ENCODE measurements at places on chromosomes 5 and 9.

- DNase-seq: no peak
These were observed 228.4 kb upstream of the PPP1R2B start for GRCh38 chr5:156621719-156622118.

DNA sequence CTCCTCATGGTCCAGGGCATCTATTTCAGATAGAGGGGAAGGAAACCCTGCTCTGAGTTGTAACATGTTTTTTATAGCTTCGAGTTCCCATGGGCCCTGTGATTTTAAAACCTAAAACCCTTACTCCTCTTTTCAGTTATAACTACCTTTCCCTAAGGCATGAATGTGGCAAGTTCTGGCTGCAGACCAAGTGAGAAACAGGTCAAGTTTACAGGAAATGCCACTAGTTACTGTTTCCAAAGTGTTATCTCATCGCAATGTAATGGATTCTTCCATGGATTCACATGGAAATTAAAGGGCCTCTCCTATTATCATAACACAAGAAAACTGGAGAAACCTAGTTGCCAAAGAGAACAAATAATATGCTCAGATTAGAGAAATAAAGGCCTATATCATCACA lies 574.5 kb upstream of the GRAMD2B start:
- no peak for DNase-seq

GRCh38 chr9:137793196-137793841 lies 84.3 kb upstream of the CACNA1B start:
- DNase-seq: no peak

- DNase-seq: no peak
These were observed 8.0 kb downstream of the RNF44 start for GRCh38 chr5:176529116-176529740.

GRCh38 chr5:538801-539468 lies 14.7 kb upstream of the SLC9A3 start:
- no peak for DNase-seq

GRCh38 chr5:141780952-141781781 lies 97.0 kb downstream of the PCDH1 start:
- DNase-seq: no peak

- no peak for DNase-seq
These were observed 2.7 kb downstream of the PTGES start for GRCh38 chr9:129750013-129750638.

DNA sequence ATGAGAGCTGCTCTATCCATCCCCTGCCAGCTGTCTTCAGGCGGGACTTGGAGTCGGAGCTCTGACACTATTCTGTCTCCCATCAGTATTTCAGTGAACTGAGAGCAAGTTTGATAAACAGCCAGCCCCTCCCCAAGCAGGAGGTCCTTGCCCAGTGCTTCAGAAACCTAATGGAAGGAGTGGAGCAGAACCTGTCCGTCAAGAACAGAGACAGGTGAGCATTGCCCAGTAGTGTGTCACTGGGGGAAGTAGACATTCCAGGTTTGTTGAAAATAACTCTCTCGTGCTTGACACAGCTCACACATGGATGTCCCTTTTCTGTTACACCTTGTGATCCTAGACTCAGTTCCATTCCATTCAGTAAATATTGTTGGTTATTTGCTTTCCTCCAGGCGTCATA lies 13.2 kb upstream of the TLX3 start:
- no peak for DNase-seq

GRCh38 chr9:91429501-91429900 lies 5.9 kb upstream of the NFIL3 start:
- DNase-seq: no peak

- no peak for DNase-seq
These were observed 43.4 kb upstream of the KIAA1958 start for GRCh38 chr9:112443200-112443599.

- no peak for DNase-seq
These were observed 281.3 kb upstream of the IRX4 start for GRCh38 chr5:2163940-2164490.

DNA sequence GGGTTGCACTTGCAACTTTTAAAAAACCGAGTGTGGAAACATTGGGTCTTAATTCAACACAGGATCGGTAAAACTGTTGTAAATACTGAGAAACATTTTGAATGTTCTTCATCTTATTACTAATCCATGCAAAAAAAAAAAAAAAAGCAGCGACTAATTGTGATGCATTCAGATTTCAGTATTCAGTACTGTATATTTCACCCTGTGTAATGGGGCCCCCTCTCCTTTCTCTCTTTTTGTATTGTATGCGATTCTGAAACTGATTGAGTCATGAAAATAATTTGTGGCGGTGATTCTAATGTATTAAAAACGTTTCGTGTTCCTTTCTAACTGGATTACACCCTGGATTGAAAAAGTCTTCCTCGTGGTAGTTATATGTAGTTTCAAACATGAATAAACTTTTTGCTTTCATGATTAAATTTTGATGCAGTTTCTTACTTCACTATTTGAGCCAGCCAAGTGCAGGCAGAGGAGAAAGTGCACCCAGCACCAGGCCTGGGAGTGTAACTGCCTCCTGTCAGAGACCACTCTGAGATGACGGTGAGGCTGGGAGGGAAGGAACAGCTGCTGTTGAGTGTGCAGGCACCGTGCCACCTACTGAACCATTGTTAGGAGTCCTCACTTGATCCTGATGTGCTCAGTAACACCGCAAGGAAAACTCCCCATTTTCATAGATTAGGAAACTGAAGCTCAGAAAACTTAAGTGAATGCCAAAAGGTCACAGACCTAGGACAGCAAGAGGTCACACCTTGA lies 220.0 kb downstream of the PBX3 start:
- no peak for DNase-seq

DNA sequence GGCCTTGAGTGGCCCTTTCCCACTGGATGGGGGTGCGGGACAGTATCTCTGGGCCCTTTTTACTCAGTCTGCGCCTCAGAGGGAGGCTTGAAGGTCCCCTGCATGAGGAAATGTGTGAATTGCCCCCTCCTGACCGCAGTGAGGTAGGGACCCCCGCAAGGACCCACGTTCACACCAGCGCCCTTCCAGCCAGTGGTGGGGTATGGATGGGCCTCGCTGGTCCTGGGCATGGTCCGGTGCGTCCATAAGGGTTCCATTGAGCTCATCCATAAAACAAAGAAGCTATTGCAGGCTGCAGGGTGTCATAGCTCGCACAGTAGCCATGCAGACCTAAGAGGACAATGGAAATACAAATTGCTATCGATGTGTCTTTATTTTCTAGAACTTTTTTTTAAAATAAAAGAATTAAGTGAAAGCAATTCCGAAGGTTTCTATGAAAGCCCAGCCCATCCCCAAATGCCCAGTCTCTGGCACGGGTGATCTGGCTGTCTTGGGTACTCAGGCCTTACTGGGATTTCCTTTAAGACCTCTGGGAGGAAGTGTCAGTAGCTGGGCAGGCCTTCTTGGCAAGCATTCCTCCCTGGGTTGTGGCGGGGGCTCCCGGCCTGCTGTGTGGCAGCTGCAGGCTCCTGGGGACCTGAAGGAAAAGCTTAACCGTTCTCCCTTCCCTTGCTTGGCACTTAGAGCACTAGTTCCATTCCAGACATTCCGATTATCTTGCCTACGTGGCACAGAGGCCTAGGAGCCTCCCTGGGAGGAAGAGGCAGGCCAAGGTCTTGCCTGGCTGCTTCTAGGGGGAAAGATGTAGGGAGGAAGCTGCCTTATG lies 1.5 kb upstream of the SEMA5A start:
- DNase-seq: no peak

DNA sequence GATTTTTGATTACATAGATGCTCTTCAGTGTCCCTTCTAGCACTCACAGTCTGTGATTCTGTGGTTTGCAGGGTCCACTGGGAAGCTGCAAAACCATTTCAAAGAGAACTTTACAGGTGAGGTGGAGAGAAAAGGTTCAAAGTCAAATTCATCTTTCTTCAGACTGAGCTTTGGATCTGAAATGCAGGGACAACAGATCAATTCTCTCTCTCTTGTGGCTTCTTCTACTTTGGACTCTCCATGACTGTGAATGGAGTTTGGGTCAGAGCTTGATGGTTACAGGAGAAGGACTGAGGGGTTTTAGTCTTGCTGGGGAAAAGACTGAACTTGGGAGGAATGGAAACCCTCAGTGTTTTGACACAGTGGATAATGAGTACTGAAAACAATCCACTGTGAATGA lies 91.8 kb downstream of the PTTG1 start:
- DNase-seq: no peak

GRCh38 chr5:75992753-75993152 lies 90.4 kb upstream of the SV2C start:
- DNase-seq: peak; percentile 8

DNA sequence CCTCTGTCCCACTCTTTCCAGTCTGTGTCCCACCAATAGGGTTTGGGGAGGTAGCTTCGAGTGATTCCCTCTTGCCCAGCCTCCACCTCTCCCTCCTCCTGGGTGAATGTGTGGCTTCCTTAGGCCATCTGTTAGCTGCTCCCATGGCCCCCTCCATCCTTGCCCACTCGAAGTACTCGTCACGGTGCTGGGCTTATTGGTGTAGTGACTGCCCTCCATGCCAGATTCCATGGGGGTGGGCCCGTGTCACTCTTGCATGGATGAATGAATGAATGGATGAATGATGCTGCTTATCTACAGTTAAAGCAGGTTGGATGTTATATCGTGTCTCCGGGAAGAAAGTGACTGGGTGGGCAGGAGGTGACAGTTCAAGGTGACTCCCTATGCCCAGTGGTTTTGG lies 19.1 kb downstream of the HMCN2 start:
- no peak for DNase-seq
